ENCODE measurements at places on chromosomes 7 and 10. TPM values are rescaled to one million over a fixed set of nuclear protein-coding genes. Genes with fewer than 3 reads are reported as not detected.
A peak's percentile ranks its signal among the peaks of the same experiment; 100 is the strongest.

Gene RPEL1
- not detected for total RNA-seq

DNA sequence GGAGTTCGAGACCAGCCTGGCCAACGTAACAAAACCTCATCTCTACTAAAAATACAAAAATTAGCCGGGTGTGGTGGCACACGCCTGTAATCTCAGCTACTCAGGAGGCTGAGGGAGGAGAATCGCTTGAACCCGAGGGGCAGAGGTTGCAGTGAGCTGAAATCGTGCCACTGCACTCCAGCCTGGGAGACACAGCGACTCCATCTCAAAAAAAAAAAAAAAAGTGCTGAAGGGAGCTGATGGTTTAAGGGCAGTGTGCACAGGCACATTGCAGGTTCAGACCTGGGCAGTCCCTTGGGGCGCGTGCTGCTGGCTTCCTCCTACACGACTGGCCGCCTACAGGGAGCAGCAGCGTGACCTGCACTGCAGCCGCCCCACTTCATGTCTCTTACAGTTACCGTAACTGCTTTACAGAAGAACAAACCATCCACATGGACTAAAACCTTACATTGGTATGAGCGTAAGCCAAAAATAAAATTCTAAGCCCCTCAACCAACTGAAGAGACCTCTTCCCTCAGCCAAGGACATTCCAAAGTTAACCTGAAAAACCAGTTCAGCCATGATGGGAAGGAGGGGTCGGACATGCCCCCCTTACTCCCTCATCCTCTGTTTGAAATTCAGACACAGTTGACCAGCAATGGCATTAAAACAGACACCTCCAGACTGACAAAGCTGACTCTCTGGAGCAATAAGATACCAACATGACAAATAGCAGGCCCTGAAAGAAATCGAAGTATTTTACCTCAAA is 262.2 kb downstream of the ZMYND11 start:
- peak; percentile 72 for DNase-seq
- peak overlapping the region; percentile 15 for H3K27ac ChIP-seq
- no peaks in the 10 kb centered on the region for H3K36me3 ChIP-seq
- peaks cover 13% of the 10 kb centered on the region for H3K4me1 ChIP-seq
- no peak overlapping the region for H3K4me3 ChIP-seq
- H3K27me3 ChIP-seq, result no peaks in the 10 kb centered on the region

DNA sequence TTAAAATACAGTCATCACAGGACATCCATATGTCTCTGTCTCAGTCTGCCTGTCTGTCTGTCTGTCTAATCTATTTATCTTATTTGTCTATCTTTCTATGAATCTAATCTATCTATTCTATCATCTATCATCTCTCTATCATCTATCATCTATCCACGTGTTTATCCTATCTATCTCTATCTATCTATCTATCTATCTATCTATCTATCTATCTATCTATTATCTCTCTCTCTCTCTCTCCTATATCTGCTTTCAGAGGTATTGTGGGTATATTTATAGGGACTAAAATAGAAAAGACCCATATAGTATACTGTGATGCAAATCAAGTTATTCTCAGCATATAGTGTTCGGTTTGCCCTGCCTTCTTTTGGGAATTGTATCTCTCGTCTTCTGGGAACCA is 167.5 kb downstream of the VPS50 start:
- H3K27me3 ChIP-seq, result no peaks in the 10 kb centered on the region
- H3K36me3 ChIP-seq, result no peaks in the 10 kb centered on the region
- H3K27ac ChIP-seq, result no peak overlapping the region
- no peak overlapping the region for H3K4me3 ChIP-seq

- no peak for DNase-seq
- no peak overlapping the region for H3K4me3 ChIP-seq
- no peak overlapping the region for H3K27ac ChIP-seq
- H3K36me3 ChIP-seq, result peaks cover 16% of the 10 kb centered on the region
- no peaks in the 10 kb centered on the region for H3K4me1 ChIP-seq
- H3K27me3 ChIP-seq, result no peaks in the 10 kb centered on the region
Measured at GRCh38 chr10:12103802-12104201, 25.7 kb upstream of the SEC61A2 start.

- peak; percentile 49 for DNase-seq
- no peaks in the 10 kb centered on the region for H3K4me1 ChIP-seq
- H3K36me3 ChIP-seq, result no peaks in the 10 kb centered on the region
- H3K27me3 ChIP-seq, result no peaks in the 10 kb centered on the region
- H3K27ac ChIP-seq, result no peak overlapping the region
Measured at GRCh38 chr10:70775679-70776454, 9.3 kb downstream of the TBATA start.

DNA sequence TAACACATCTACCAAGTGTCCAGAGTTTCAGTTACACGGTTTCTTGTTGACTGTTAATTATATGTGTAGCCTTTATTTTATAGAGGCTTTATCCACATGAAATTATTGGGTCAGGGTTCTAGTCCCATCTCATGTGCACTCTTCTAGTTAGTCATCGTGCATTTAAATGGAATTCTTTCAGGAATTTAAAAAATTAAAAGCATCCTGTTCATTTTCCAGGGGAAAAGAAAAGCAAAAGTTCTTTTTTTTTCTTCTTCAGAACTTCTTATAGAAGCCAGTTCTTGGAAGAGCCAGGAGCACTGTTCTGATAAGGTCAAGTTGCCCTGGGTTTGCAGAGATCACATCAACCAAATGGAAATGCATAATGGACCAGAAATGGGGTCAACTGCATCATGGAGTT is 324.7 kb downstream of the INHBA start:
- H3K27ac ChIP-seq, result no peak overlapping the region
- no peaks in the 10 kb centered on the region for H3K36me3 ChIP-seq
- no peak for DNase-seq
- no peak overlapping the region for H3K4me3 ChIP-seq
- no peaks in the 10 kb centered on the region for H3K4me1 ChIP-seq

DNA sequence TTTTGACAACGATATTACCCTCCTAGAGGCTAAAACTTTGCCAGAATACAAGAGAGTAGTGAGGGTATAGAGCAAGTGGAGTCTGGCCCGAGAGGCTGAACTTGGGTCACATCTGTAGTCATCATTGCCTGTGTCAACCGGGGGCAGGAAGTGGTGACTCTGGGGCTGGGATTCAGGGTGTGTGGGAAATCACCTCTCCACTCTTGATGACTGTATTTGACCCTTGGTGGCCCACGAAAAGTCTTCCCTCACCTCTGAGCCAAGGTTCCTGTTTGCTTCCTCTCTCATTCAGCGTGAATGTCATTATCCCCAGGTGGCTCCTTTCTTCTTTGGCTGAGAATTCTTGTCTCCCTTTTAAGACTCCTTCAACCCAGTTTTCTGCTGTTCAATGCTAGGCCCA is 240.4 kb downstream of the ABCA13 start:
- no peak for DNase-seq
- H3K4me3 ChIP-seq, result no peak overlapping the region
- no peaks in the 10 kb centered on the region for H3K27me3 ChIP-seq
- no peaks in the 10 kb centered on the region for H3K4me1 ChIP-seq

DNA sequence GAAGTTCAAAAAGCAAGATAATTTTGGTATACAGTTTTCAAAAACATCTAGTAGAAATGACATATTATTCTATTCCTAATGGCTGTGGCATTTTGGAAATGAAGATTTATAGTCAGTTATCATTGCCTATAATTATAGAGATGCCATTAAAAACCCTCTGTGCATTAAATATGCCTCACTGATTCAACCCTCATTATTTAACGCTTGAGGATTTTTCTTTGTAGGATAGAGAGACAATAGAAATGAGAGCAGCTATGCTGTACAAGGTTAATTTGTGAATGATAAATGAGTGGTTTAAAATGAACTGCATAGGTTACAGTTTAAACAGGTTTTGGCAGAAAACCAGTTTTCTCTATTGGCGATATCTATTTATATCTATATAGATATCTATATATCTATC is 32.2 kb upstream of the SEMA3A start:
- no peak for DNase-seq
- H3K27ac ChIP-seq, result no peak overlapping the region
- H3K36me3 ChIP-seq, result no peaks in the 10 kb centered on the region

All from upper lobe of left lung (tissue), 6 donors.